H9 (cell line): ENCODE measurements at places on chromosomes 3 and 15.

GRCh38 chr3:43162230-43163084, 56.6 kb upstream of the POMGNT2 start:
- no peak for DNase-seq
- no peaks in the 10 kb centered on the region for H3K27me3 ChIP-seq
- peaks cover 4% of the 10 kb centered on the region; the same call in 1 of the 2 replicates for H3K4me1 ChIP-seq
- no peak overlapping the region for H3K4me3 ChIP-seq
- H3K36me3 ChIP-seq = no peaks in the 10 kb centered on the region
- no peak overlapping the region for H3K27ac ChIP-seq

DNA sequence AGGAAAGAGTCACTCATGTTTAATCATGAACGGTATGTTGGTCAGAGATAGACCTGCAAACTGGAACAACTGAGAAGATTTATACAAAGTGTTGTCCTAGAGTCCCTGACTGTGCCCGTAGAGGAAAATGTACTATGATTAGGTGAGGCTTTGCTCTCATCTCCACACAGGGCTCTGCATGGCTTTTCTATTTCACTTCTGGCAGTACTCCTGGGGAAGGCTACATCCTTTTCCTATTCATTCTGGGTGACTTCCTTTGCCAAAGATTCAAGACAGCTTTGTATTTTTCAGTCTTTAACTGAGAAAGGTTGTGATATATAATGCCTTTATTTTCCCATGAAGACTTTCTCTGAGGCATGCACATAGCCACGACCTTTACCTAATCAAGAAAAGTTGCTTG, 414.7 kb downstream of the ZBTB20 start:
- no peak overlapping the region for H3K4me3 ChIP-seq
- H3K27ac ChIP-seq = no peak overlapping the region
- no peaks in the 10 kb centered on the region for H3K4me1 ChIP-seq
- H3K27me3 ChIP-seq = no peaks in the 10 kb centered on the region
- no peak for DNase-seq
- H3K36me3 ChIP-seq = no peaks in the 10 kb centered on the region

GRCh38 chr3:123853686-123854372, 30.3 kb downstream of the MYLK start:
- H3K4me1 ChIP-seq = no peaks in the 10 kb centered on the region
- H3K27me3 ChIP-seq = no peaks in the 10 kb centered on the region
- peaks cover 9% of the 10 kb centered on the region for H3K36me3 ChIP-seq
- H3K27ac ChIP-seq = no peak overlapping the region

GRCh38 chr3:178155521-178155920, 380.7 kb upstream of the KCNMB2 start:
- H3K36me3 ChIP-seq = no peaks in the 10 kb centered on the region; the same call in 2 of the 3 replicates
- 0 out of 2 replicates have a peak, but pooled peaks cover 2% of the 10 kb centered on the region for H3K4me1 ChIP-seq
- DNase-seq = no peak
- H3K27me3 ChIP-seq = no peaks in the 10 kb centered on the region
- H3K27ac ChIP-seq = no peak overlapping the region

DNA sequence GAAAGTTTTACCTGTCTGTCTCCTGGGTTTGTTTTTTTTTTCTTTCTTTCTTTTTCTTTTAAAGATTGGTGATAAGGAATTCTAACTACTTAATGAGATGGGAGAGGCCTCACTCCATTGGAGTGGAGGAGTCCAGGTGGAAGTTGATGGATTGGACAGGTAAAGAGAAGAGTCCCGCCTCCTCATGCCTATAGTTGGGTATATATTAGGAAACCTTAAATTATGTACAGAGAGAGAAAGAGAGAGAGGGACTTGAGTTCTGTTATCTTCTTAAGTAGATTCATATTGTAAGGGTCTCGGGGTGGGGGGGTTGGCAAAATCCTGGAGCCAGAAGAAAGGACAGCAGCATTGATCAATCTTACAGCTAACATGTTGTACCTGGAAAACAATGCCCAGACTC, 158.2 kb downstream of the TP63 start:
- H3K4me1 ChIP-seq = peaks cover 3% of the 10 kb centered on the region; the same call in 1 of the 2 replicates
- H3K36me3 ChIP-seq = no peaks in the 10 kb centered on the region
- DNase-seq = no peak
- H3K4me3 ChIP-seq = no peak overlapping the region

- no peaks in the 10 kb centered on the region for H3K27me3 ChIP-seq
- no peaks in the 10 kb centered on the region for H3K36me3 ChIP-seq
- DNase-seq = no peak
- no peak overlapping the region for H3K4me3 ChIP-seq
These were observed 606.7 kb upstream of the MDFIC2 start for GRCh38 chr3:70919091-70919490.

DNA sequence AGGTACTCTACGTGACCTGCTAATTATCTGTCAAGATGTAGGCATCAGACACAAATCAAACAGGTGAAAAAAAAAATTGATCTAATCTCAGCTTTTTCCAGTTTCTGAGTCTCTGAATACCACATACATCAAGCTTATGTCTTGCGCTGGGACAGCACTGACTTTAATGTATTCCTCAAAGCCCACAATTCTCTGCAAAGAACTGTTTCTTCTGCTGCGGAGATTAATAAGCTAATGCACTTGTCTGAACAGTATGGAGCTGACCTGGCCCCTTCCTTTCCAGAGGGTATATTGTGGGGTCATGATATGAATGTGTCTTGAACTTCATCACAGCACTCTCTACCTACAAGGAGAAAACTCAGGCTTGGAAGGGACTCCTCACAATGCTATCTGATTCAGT, 87.8 kb downstream of the FOXB1 start:
- no peak for DNase-seq
- peaks cover 7% of the 10 kb centered on the region for H3K36me3 ChIP-seq
- H3K4me1 ChIP-seq = peaks cover 3% of the 10 kb centered on the region; the same call in 1 of the 2 replicates
- H3K4me3 ChIP-seq = no peak overlapping the region
- H3K27ac ChIP-seq = no peak overlapping the region
- peaks cover 2% of the 10 kb centered on the region; the same call in 1 of the 2 replicates for H3K27me3 ChIP-seq

GRCh38 chr15:48500595-48500994, 144.9 kb downstream of the FBN1 start:
- no peaks in the 10 kb centered on the region for H3K36me3 ChIP-seq
- H3K27ac ChIP-seq = no peak overlapping the region
- H3K27me3 ChIP-seq = no peaks in the 10 kb centered on the region
- DNase-seq = no peak

DNA sequence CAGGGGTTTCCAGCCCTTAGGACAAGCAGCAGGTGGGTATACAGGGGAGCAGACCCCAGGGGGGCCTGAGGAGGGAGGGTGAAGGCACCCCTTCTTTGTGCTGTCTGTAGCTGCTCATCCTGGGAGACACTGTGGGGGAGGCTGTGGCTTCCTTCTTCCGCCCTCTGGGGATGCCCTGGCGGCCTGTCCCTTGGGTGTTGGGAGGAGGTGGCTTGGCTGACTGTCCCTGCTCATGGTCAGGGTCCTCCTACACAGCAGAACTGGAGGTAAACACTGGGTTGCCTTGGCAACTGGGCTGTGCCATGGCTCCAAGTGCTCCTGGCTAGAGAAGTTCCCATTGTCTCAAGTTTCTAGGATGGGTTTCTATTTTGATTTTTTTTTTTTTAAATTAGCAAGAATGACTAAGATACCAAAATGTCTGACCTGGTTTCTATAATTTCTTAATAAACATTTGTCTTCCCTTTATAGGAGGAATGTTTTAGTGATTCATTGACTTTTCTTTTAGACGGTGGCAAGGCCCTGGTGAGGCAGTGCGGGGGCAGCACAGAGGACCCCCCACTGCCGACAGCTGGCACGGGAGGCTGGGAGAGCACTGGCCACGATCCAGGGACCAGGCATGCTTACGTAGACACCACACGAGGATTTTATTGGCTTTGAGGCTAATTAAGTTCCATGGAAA, 12.4 kb downstream of the KLF13 start:
- no peak overlapping the region for H3K4me3 ChIP-seq
- H3K4me1 ChIP-seq = no peaks in the 10 kb centered on the region
- H3K27me3 ChIP-seq = no peaks in the 10 kb centered on the region
- H3K27ac ChIP-seq = no peak overlapping the region

- H3K36me3 ChIP-seq = peaks cover 13% of the 10 kb centered on the region; the same call in 2 of the 3 replicates
- H3K27me3 ChIP-seq = no peaks in the 10 kb centered on the region; the same call in 1 of the 2 replicates
- no peak overlapping the region for H3K4me3 ChIP-seq
- H3K27ac ChIP-seq = no peak overlapping the region
- H3K4me1 ChIP-seq = peaks cover 7% of the 10 kb centered on the region; the same call in 1 of the 2 replicates
These were observed 82.8 kb upstream of the HES1 start for GRCh38 chr3:194053136-194053535.

DNA sequence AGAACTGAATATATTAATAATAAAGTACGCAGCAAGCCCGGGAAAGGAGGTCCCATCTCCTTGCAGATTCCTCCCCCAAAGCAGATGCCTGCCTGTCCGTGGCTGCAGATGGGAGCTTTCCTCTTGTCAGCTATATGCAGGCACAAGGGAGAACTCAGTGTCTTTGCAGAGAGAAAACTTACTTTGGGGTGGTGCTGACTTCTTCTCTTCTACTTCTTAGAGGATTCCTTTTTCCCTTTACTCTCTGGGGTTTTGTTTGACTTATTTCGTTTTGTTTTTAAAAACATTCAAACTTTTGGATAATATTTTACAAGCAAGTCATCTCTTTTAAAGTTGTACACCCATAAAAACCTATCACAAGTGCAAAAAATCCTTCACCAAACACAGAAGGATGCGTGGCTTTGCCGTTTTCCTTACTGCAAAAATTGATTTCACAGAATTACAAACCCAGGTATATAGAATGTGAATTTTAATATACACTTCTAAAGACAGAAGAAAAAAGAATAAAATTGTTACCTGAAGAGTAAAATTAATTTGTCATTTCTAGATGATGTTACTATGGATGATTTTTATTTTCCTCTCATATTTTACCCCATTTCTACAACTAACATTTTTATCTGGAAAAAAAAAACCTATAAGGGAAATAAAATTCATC, 65.3 kb upstream of the IGF1R start:
- no peak overlapping the region for H3K27ac ChIP-seq
- H3K4me3 ChIP-seq = no peak overlapping the region
- H3K36me3 ChIP-seq = no peaks in the 10 kb centered on the region
- H3K4me1 ChIP-seq = peaks cover 3% of the 10 kb centered on the region; the same call in 1 of the 2 replicates
- no peak for DNase-seq
- no peaks in the 10 kb centered on the region for H3K27me3 ChIP-seq

GRCh38 chr3:177978946-177979345, 557.3 kb upstream of the KCNMB2 start:
- H3K4me1 ChIP-seq = no peaks in the 10 kb centered on the region
- H3K27ac ChIP-seq = no peak overlapping the region
- no peaks in the 10 kb centered on the region for H3K36me3 ChIP-seq
- no peak for DNase-seq
- no peaks in the 10 kb centered on the region for H3K27me3 ChIP-seq

GRCh38 chr3:151722856-151723255, 10.9 kb upstream of the AADACL2 start:
- DNase-seq = no peak
- no peak overlapping the region for H3K4me3 ChIP-seq
- H3K36me3 ChIP-seq = no peaks in the 10 kb centered on the region
- no peaks in the 10 kb centered on the region for H3K4me1 ChIP-seq

- no peak overlapping the region for H3K4me3 ChIP-seq
- H3K27ac ChIP-seq = no peak overlapping the region
- no peaks in the 10 kb centered on the region for H3K36me3 ChIP-seq
- DNase-seq = peak; percentile 55
These were observed 195.5 kb downstream of the LPP start for GRCh38 chr3:188349351-188349901.

- no peak for DNase-seq
- H3K4me3 ChIP-seq = no peak overlapping the region
- no peaks in the 10 kb centered on the region for H3K36me3 ChIP-seq
These were observed 72.3 kb downstream of the SLCO3A1 start for GRCh38 chr15:91925794-91926193.

GRCh38 chr3:71130471-71131374, 452.8 kb downstream of the FOXP1 start:
- DNase-seq = no peak
- H3K36me3 ChIP-seq = no peaks in the 10 kb centered on the region
- H3K4me3 ChIP-seq = peak overlapping the region; percentile 44
- peaks cover 30% of the 10 kb centered on the region for H3K4me1 ChIP-seq
- no peaks in the 10 kb centered on the region for H3K27me3 ChIP-seq

DNA sequence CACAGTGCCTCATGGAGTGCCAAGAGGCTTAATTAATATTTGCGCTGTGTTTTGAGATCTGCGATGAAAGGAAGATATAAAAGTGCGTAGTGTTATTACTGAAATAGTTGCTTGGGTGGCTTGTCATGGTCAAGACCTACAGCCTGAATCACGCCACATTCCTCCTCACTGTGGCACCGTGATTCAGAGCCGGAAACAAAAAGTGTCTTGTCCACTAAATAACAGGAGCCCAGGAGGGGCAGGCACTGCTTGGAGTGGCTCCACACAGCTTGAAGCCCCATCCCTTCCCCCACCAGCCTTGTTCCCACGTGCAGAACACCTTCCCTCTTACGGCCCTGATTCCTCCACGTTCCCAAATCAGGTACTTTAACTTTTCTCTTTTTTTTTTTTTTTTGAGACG, 1.2 kb upstream of the LRRC15 start:
- no peak for DNase-seq
- H3K4me3 ChIP-seq = no peak overlapping the region
- no peaks in the 10 kb centered on the region; the same call in 1 of the 2 replicates for H3K27me3 ChIP-seq
- H3K4me1 ChIP-seq = no peaks in the 10 kb centered on the region
- H3K36me3 ChIP-seq = no peaks in the 10 kb centered on the region

DNA sequence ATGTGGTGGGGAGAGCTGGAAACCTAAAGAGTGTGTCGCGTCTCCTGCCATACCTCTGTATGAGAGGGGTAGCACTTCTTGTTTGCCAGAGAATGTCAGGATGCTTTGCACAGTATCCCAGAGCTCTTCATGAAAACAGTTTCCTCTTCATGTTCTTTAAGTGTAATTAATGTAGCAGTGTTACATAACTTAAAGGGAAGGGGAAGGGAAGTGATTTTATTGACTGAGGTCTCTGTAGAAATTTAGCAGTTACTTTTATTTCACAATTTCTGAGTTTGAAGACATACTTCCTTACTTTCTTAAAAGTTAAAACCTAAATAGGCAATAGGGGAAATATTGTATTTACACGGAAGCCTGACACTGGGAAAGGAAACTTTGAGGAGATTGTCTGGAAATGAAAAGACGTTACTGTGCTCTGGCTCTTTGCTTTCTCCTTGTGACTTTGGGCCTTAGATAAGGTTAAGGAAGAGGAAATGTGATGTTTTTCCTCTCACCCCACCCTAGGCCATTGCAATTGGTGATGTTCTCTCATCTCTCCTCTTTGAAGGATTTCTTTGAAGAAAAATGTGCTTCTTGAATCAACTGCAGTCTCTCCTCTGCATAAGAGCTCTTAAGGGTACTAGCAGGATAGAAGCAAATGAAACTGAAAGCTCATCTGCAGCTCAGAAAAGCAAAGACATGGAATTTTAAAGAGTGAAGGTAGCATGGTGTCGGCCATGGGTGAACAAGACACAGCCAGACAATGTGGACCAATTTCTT, 6.0 kb downstream of the NXPE3 start:
- H3K4me3 ChIP-seq = no peak overlapping the region
- H3K27me3 ChIP-seq = no peaks in the 10 kb centered on the region
- peaks cover 69% of the 10 kb centered on the region for H3K36me3 ChIP-seq
- H3K27ac ChIP-seq = no peak overlapping the region
- H3K4me1 ChIP-seq = peaks cover 3% of the 10 kb centered on the region; the same call in 1 of the 2 replicates
- no peak for DNase-seq

- H3K4me3 ChIP-seq = no peak overlapping the region
- H3K36me3 ChIP-seq = peaks cover 84% of the 10 kb centered on the region
- no peak for DNase-seq
- no peaks in the 10 kb centered on the region; the same call in 1 of the 2 replicates for H3K4me1 ChIP-seq
- no peaks in the 10 kb centered on the region for H3K27me3 ChIP-seq
- no peak overlapping the region for H3K27ac ChIP-seq
These were observed 7.4 kb downstream of the ZNF589 start for GRCh38 chr3:48248095-48248850.
